ENCODE measurements at places on chromosomes 7 and 10.

DNA sequence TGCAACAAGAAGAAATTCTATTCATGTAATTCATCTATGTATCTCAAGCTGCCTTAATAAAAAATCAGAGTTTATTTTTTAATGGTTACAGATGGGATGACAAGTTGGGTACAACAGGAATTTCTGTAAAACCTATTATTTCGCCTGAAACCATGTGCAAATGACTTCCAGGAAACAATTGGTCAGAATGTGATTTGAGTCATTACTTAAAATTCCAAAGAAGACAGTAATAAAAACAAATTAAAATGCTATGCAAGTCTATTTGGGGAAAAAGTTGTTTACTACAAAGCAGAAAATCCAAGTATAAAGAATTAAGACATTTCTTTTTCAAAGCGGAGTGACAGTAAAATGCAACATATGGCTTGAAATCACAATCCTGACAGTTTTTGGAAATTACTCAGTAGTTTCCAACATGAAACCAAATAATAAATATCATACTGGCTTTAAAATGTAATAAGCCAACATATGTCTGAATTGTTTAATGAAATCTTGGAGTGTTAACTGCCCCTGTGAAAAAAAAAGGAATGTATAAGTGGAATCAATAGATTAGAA is 41.5 kb upstream of the SEMA3C start:
- DNase-seq = no peak

DNA sequence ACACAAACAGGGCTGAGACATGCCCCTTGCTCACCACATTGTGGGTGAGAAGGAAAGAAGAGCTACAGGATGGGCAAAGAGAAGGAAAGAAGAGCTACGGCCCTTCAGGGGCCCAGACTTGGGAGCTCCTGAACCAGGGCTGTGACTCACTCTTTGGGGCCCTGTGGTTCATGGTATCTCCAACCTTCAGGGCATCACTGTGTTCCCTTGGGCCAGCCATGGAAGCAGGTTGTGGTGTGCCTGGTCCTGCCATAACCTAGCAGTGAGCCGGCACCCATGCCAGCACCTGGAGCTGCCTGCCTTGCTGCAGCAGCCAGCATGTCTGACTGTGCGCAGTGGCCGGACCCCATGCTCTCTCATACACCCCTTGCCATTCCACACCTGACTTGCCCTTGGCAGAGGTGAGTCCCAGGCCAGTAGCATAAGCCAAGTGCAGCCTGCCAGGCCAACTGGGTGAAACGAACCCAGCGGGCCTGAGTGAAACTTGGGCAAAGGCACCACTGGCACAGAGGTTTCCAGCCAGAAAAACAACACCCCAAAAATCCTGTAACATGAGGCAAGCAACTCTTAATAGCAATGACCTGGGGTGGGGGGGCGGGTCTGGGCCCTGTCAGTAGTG is 89.0 kb upstream of the CACUL1 start:
- DNase-seq = no peak

GRCh38 chr7:47669901-47670384 is 88.0 kb upstream of the TNS3 start:
- DNase-seq = no peak

DNA sequence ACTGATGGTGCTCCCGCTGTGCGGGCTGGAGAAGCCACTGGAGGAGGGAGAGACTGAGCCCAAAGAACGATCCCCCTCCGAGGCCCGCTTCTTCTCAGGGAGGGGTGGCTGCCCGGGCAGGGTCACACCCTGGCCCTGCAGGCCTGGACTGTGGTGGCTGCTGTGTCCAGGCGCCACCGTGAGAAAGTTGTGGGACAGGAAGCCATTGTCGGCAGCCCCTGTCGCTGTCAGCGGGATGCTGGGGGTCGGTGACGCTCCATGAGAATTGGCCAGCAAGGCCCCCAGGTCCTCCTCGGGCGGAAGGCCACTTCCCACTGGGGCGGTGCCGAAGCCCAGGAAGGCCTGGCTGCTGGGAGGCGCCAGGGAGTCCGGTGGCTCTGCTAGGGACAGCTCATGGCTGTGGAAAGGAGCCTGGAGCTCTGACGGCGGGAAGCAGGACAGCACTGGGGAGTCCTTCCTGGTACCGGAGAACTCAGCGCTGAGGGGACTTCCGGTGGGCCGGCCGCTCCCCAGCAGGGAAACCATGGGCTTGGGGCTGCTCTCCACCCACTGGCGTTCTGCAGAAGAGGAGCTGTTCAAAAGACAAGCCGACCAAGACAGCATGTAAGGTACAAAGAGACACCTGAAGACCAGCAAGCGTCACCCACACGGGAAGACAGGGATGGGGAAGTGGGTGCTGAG is 278.8 kb downstream of the TNS3 start:
- no peak for DNase-seq

Measured in amygdala (tissue), 56 donors.